Fibroblast of upper back skin (primary cell): ENCODE measurements at places on chromosomes 7 and 10.

DNA sequence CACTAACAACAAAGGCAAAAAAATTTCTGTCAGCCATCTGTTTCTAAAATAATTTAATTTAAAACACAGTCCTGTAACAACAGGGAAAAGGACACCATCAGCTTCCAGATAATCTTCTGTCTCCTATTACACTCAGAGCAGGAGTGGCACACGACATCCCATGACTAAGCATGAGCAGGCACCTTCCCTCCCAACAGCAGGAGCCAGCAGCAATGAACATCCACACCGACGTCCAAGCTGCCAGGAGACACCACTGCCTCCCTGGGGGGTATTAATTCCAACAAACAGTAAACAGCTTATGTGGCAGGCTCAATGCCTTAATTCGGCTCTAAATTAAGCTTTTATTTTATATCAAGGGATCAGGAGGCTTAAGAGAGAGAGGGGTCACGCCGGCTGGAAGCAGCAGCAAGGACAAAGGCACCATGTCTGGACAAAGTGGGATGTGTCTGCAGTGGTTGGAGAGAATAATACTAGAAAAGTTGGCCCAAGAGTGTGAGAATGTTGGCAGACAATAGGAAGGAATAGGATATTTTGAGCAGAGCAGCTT lies 45.7 kb downstream of the KIAA1549 start:
- DNase-seq = peak; percentile 75

GRCh38 chr7:96663457-96663856 lies 46.2 kb downstream of the SEM1 start:
- no peak for DNase-seq

DNA sequence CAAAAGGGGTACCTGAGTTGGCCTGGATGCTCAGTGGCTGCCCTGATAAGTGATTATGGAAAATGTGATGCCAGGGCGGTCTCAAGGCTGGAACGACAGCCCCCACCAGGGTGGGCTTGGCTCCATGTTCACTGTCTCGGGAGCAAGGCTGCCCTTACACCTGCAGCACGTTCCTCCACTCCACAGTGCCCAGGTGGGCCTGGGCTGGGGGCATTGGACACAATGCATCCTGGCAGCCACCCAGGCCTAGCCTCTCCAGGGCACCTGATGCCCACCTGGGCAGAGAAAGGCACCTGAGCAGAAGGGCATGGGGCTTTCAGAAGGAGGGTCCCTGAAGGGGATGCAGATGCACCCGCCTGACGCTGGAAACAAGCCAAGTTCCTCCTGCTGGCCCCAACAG lies 548.3 kb downstream of the DNAJB6 start:
- no peak for DNase-seq

DNA sequence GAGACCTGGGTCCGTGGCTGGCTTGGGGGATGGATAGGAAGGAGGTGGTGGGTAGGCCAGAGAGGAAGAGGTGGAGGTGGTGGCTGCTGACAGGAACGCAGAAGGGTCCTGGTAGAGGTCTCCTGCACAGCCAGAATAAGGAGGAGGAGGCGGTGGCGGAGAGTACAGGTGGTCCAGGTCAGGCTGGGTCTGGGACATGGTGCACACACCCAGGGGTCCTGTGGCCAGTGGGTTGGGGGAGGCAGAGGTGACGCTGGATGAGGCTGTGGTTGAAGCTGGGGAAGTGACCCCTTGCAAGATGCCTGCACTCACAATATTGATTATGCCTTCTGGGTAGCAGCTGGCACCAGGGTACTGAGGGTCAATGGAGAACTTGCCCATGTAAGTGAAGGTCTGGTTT lies 2.2 kb downstream of the EGR2 start:
- no peak for DNase-seq

DNA sequence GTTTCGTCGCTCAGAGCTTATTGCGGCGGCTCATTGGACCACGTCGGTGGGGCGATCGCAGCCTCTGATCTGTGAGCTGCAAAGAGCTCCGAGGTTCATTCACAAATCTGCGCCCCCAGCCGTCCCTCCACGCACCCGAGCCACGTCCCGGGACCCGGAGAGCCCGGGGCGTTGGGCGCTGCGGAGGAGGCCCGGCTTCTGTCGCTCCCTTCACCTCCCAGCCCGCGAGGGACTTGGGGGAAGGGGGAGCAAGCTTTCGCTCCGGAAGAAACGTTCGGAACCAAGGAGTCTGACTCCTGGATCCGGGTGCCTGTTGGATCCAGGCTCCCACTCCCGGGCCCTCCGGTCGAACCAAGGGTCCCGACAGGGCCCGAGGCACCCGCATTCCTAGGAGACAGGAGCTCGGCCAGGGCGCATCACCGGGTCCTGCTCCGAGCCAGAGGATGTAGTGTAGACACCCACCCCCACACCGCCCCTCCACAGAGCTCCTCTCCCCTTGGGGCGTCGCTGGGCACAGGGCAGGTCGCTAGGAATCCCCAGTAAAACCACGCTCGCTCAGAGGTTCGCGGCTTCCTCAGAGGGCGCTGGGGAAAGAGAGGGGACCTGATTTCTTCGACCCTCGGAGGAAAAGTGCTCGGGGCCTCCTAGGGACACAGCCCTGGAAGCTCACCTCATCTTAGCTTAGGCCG lies 7.9 kb upstream of the EN2 start:
- no peak for DNase-seq

- DNase-seq = no peak
Observed at GRCh38 chr10:46514899-46515298, 41.6 kb downstream of the GPRIN2 start.

GRCh38 chr7:129684777-129685176 lies 73.3 kb downstream of the NRF1 start:
- peak; percentile 32 for DNase-seq

GRCh38 chr10:1257274-1257673 lies 201.1 kb downstream of the WDR37 start:
- no peak for DNase-seq

GRCh38 chr10:11724938-11725776 lies 17.0 kb upstream of the ECHDC3 start:
- peak; percentile 72 for DNase-seq

- no peak for DNase-seq
Observed at GRCh38 chr10:28631896-28632583, 45.3 kb upstream of the BAMBI start.
